Thoracic aorta (tissue), 2 donors: ENCODE measurements at places on chromosomes 1 and 21. TPM values are rescaled to one million over a fixed set of nuclear protein-coding genes. Genes with fewer than 3 reads are reported as not detected.

DNA sequence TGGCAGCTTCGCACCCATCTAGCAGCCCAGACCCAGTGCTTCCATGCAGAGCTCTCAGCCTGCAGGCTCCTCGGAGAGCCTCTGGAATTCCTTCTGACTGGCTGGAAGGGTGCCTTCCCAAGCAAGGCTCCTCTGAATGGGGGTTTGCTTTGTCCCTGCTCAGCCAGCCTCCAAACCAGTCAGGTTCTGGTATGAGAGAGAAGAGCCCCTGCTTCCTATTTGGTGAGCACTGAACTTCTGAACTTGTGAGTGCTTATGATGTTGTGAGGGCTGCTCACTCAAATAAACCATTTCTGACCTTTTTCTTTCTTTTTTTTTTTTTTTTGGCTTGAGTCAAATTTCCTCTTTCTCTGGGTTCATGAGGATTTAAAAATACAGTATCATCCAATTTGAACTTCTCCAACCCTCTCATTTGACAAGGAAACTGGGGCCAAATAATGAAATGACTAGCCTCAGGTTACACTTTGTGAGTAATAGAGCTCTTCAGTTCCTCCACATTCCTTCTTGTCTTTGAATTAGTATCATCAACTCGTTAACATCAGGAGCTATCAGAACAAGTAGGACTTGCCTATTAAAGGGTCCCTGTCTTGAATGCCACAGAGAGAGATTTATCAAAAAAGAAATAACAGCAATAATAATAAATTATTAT, 39.6 kb downstream of the GFI1 start:
- DNase-seq = no peak

ERICH3 gene
- not detected for total RNA-seq

DNA sequence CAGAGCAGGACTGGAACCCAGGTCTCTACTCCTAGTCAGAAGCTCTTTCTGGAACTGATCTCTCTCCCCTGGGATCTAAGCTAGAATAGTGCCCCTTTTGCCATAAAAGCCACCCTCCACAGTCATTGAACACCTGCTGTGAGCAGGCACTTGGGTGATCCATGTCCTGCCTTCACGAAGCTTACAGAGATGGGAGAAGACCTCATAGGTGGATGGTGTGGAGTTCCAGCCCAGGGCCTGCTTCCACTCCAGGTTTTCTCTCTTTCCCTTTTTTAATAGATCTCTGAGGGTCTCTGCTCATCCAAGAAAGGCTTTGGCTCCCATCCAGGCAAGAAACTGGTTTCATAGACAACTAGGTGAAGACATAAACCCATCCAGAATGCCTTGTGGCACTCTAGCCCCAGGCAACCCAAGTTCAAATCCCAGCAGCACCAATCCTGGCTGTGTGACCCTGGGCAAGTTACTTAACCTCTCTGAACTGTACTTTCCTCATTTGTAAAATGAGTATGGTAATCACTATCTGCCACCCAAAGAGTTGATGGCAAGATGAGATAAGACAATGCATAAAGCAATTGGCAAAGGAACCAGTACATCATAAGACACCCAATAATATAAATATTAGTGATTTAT, 46.4 kb upstream of the TMEM51 start:
- DNase-seq = no peak

GRHL3 gene
- total RNA-seq = 0.54 TPM

DNA sequence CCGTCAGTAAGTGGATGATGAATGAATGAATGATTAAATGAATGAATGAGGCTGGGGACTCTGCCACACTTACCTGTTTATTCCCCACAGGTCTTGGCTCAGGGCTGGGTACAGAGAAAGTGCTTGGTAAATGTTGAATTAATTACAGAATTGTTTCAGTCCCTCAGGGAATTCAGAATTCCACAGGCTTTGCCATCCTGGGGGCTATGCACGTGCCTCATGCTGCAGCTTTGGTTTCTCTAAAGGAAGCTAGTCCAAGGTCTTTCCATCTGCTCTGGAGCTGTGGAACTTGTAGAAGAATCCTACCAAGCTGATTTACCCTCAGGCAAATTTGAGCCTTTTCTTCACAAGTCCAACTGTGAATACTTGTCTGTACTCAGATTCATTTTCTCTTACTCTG, 376.8 kb upstream of the AJAP1 start:
- no peak for DNase-seq
